ENCODE measurements at places on chromosomes 16 and 17. TPM values are rescaled to one million over a fixed set of nuclear protein-coding genes. Genes with fewer than 3 reads are reported as not detected.

GRCh38 chr17:59470624-59471297 is 94.6 kb upstream of the DHX40 start:
- no peaks in the 10 kb centered on the region for H3K27me3 ChIP-seq
- H3K36me3 ChIP-seq: no peaks in the 10 kb centered on the region
- no peak overlapping the region for H3K4me3 ChIP-seq
- no peak for DNase-seq

Gene AOC2
- total RNA-seq: 2.8 TPM

GRCh38 chr16:69555437-69555836 is 10.3 kb upstream of the NFAT5 start:
- no peak overlapping the region for H3K4me3 ChIP-seq
- no peaks in the 10 kb centered on the region for H3K27me3 ChIP-seq
- no peaks in the 10 kb centered on the region for H3K4me1 ChIP-seq
- no peak overlapping the region for H3K27ac ChIP-seq
- no peak for DNase-seq

- no peak overlapping the region for H3K4me3 ChIP-seq
- no peak for DNase-seq
- H3K27ac ChIP-seq: no peak overlapping the region
- H3K4me1 ChIP-seq: no peaks in the 10 kb centered on the region
- no peaks in the 10 kb centered on the region for H3K27me3 ChIP-seq
- peaks cover 53% of the 10 kb centered on the region for H3K36me3 ChIP-seq
Measured at GRCh38 chr17:67742025-67742424, 24.3 kb downstream of the NOL11 start.

Data from thoracic aorta (tissue), 2 donors.